ENCODE measurements at places on chromosomes 13 and 19. TPM values are rescaled to one million over a fixed set of nuclear protein-coding genes. Genes with fewer than 3 reads are reported as not detected.

DNA sequence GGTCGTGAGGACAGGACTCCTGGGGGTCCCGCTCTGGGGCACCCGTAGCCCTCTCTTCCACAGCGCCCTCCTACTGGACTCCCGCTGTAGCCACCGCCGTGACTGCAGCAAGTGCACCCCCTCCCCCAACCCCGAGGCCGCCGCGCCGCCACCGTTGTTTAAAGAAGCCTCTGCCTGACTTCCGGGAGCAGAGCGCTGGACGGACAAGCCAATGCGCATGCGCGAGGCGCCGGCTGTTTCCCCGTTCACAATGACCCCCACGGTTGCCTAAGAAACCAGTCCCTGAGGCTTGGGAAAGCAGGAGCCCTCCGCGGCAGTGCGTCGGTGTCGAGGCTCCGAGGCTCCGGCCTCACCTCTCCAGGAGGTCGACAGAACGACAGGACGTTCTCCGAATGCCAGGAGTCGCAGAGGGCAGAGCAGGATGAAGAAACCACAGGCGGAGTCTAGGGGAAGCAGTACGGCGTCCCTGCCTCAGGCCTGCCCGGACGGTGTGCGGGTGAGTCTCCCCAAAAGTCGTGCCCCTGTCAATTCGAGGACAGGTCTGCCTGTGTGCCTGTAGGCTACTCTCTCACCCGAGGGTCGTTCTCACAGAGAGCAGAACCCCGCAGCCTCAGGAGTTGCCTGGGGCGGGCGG, 70.5 kb upstream of the ZNF420 start:
- DNase-seq = peak; percentile 19
- no peak overlapping the region for H3K27ac ChIP-seq
- H3K27me3 ChIP-seq = no peaks in the 10 kb centered on the region
- H3K4me3 ChIP-seq = no peak overlapping the region
- no peaks in the 10 kb centered on the region for H3K36me3 ChIP-seq
- no peaks in the 10 kb centered on the region for H3K4me1 ChIP-seq

Gene VSTM1
- not detected for polyA plus RNA-seq

Gene EFNB2
- polyA plus RNA-seq = 5.5 TPM

DNA sequence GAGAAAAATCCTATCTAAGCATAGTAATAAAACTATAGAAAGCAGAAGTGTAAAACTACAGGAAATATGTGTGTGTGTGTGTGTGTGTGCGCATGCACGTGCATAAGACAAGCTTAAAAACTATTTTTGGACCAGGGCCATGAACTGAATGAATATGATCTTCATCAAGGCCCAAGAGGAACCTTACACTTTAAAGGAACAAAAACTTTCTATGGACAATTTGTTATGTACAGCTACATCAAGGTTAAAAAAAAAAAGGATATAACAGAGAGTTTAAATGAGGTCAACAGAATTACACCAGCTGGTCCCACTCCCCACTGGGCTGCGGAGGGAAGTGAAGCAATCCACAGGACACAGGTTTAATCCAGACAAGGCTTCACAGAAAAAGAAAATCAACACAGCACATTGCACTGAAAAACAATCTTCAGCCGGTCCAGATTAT, 151.1 kb downstream of the LHFPL6 start:
- H3K4me3 ChIP-seq = no peak overlapping the region
- H3K27ac ChIP-seq = no peak overlapping the region
- no peaks in the 10 kb centered on the region for H3K27me3 ChIP-seq
- no peaks in the 10 kb centered on the region for H3K36me3 ChIP-seq
- DNase-seq = no peak

DNA sequence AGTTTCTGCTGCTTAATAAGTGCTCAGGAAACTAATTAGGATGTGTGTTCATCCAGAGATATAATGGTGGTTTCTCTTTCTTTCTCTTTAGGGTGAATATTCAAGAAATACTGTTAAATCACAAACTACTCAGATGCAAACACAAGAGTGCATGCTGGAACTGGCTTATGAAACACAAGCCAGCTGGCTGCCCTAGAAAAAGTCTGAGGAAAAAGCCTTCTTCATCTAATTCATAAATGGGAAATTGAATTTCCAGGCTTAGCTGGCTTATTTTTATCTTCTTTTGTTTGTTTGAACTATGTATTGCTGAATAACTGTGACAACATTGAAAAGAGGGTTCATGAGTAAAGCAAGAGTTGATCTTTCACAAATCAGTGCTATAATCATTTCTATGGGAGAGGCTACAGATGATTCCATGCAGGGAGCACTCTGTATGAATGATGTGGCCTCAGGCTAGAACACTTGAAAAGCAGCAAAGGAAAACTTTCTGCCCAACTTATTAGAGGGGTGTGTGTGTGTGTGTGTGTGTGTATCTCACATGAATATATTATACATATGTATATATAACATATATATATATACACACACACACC, 69.8 kb upstream of the SCEL start:
- H3K4me1 ChIP-seq = no peaks in the 10 kb centered on the region
- no peaks in the 10 kb centered on the region for H3K36me3 ChIP-seq
- no peaks in the 10 kb centered on the region for H3K27me3 ChIP-seq
- H3K4me3 ChIP-seq = no peak overlapping the region
- DNase-seq = no peak

GRCh38 chr19:45791744-45792469, 738 bp downstream of the DMWD start:
- no peak for DNase-seq
- no peak overlapping the region for H3K27ac ChIP-seq
- peaks cover 6% of the 10 kb centered on the region for H3K4me1 ChIP-seq
- no peaks in the 10 kb centered on the region for H3K27me3 ChIP-seq
- peak overlapping the region; percentile 98 for H3K4me3 ChIP-seq

DNA sequence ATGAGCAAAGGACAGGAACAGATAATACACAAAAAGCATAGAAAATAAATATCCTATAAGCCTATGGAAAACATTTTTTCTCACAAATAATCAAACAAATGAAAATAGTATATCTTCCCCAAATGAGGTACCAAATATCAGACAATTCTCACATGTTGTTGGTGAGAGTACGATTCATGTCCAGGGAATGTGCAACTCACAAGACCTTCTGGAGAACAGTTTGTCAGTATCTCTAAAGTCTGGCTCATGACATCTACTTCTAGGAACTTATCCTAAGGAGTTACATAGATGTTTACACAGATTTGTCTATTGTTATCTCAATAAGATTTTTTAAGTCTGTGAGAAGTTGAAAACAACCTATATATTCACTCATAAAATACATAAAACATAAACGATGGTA, 80.3 kb upstream of the ARHGEF7 start:
- no peaks in the 10 kb centered on the region for H3K4me1 ChIP-seq
- DNase-seq = no peak
- H3K27me3 ChIP-seq = no peaks in the 10 kb centered on the region
- no peaks in the 10 kb centered on the region for H3K36me3 ChIP-seq
- no peak overlapping the region for H3K4me3 ChIP-seq
- H3K27ac ChIP-seq = no peak overlapping the region

Gene MBD3L5
- polyA plus RNA-seq = not detected

GRCh38 chr19:48487948-48488347, 18.8 kb downstream of the CYTH2 start:
- H3K27ac ChIP-seq = no peak overlapping the region
- H3K4me3 ChIP-seq = no peak overlapping the region
- H3K4me1 ChIP-seq = peaks cover 17% of the 10 kb centered on the region
- no peaks in the 10 kb centered on the region for H3K27me3 ChIP-seq
- no peak for DNase-seq
- no peaks in the 10 kb centered on the region for H3K36me3 ChIP-seq

GRCh38 chr13:22655106-22655852, 525.5 kb upstream of the SGCG start:
- no peaks in the 10 kb centered on the region for H3K36me3 ChIP-seq
- H3K27ac ChIP-seq = no peak overlapping the region
- no peaks in the 10 kb centered on the region for H3K27me3 ChIP-seq
- no peak for DNase-seq
- H3K4me1 ChIP-seq = no peaks in the 10 kb centered on the region

Gene ZSCAN4
- polyA plus RNA-seq = not detected

GRCh38 chr19:47274071-47274890, at the start of gene INAFM1:
TSS of gene INAFM1 (plus strand) at chr19:47274885. CDS start at chr19:47274920, 35 bp downstream.
- peak; percentile 95 for DNase-seq
- H3K36me3 ChIP-seq = no peaks in the 10 kb centered on the region
- H3K27me3 ChIP-seq = peaks cover 8% of the 10 kb centered on the region
- H3K4me3 ChIP-seq = peak within 1 kb of the TSS; percentile 83
- peak within 1 kb of the TSS; percentile 100 for H3K27ac ChIP-seq

- no peaks in the 10 kb centered on the region for H3K36me3 ChIP-seq
- DNase-seq = no peak
- no peak overlapping the region for H3K27ac ChIP-seq
- H3K4me3 ChIP-seq = no peak overlapping the region
- H3K27me3 ChIP-seq = no peaks in the 10 kb centered on the region
Measured at GRCh38 chr13:50706505-50706904, 137.0 kb downstream of the DLEU7 start.

DNA sequence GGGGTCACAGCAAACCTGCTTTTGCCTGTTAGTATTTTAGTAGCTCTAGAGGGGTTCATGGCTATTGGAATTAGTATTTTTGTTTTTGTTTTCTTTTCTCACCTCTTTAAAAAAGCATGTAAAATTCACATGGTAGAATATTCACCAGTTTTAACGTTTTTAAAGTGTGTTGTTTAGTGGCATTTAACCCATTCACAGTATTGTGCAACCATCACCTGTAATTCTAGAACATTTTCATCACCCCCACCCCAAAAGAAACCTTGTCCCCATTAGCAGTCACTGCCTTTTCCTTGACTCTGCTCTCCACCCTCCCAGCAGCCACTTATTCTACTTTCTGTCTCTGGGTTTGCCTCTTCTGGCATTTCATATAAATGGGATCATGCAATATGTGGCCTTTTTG, 39.8 kb downstream of the GATAD2A start:
- no peaks in the 10 kb centered on the region for H3K36me3 ChIP-seq
- no peak overlapping the region for H3K4me3 ChIP-seq
- peaks cover 29% of the 10 kb centered on the region for H3K4me1 ChIP-seq
- no peaks in the 10 kb centered on the region for H3K27me3 ChIP-seq

- H3K4me3 ChIP-seq = no peak overlapping the region
- DNase-seq = no peak
- H3K4me1 ChIP-seq = no peaks in the 10 kb centered on the region
- no peaks in the 10 kb centered on the region for H3K27me3 ChIP-seq
Measured at GRCh38 chr13:113968463-113969310, 5.2 kb downstream of the C13orf46 start.

Gene GRK1
- not detected for polyA plus RNA-seq

Gene GPX4
- polyA plus RNA-seq = 573 TPM

Gene IRS2
- polyA plus RNA-seq = 3.6 TPM

DNA sequence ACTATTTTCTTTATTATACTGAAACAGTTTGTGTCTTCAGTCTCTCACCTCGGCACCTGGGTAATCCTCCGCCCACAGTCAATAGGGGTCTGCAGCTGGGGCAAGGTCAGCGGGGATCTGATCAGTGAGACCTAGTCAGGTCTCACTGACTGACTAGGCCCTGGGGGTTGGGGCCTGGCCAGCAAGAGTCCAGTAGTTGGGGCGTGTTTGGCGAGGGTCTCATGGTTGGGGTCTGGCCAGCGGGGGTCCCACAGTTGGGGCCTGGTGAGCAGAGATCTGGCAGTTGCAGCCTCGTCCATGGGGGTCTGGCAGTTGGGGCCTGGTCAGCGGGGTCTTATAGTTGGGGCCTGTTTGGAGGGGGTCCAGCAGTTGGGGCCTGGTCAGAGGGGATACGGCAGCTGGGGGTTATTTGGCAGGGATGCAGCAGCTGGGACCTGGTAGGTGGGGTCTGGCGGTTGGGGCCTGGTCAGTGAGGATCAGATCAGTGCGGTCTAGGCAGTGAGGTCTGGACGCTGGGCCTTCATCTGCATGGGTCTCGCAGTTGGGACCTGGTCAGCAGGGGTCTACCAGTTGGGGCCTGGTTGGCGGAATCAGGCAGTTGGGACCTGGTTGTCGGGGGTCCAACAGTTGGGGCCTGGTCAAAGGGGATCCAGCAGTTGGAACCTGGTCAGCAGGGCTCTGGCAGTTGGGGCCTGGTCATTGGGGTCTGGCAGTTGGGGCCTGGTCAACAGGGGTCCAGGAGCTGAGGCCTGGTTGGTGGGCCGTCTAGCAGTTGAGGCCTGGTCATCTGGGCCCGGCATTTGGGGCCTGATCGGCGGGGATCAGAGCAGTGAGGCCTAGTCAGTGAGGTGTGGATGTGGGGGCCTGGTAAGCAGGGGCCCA, 61.1 kb upstream of the TPM4 start:
- H3K36me3 ChIP-seq = no peaks in the 10 kb centered on the region
- no peak overlapping the region for H3K27ac ChIP-seq
- no peak for DNase-seq
- no peak overlapping the region for H3K4me3 ChIP-seq
- no peaks in the 10 kb centered on the region for H3K27me3 ChIP-seq
- H3K4me1 ChIP-seq = no peaks in the 10 kb centered on the region

DNA sequence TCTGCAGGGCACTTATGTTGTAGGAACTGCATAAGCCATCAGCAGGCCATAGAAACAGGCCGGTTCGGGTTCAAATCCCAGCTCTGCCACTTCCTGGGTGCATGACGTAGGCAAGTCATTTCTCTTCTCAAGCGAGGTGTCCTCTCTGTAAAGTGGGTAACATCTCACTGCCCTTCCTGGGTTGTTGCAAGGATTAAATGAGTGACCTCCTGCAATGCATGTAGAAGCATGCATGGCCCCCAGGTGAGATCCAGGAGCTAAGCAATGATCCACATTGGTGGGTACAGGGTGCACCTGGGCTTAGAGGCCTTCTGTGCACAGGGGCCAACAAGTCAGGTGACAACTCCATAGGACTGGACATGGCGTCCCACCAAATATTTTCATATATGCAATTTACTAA, 13.8 kb downstream of the PHLDB3 start:
- H3K36me3 ChIP-seq = no peaks in the 10 kb centered on the region
- H3K27me3 ChIP-seq = no peaks in the 10 kb centered on the region
- DNase-seq = no peak
- no peaks in the 10 kb centered on the region for H3K4me1 ChIP-seq
- no peak overlapping the region for H3K4me3 ChIP-seq

- no peak overlapping the region for H3K4me3 ChIP-seq
- H3K27me3 ChIP-seq = no peaks in the 10 kb centered on the region
- no peaks in the 10 kb centered on the region for H3K36me3 ChIP-seq
Measured at GRCh38 chr13:79549355-79550106, 68.6 kb downstream of the NDFIP2 start.

DNA sequence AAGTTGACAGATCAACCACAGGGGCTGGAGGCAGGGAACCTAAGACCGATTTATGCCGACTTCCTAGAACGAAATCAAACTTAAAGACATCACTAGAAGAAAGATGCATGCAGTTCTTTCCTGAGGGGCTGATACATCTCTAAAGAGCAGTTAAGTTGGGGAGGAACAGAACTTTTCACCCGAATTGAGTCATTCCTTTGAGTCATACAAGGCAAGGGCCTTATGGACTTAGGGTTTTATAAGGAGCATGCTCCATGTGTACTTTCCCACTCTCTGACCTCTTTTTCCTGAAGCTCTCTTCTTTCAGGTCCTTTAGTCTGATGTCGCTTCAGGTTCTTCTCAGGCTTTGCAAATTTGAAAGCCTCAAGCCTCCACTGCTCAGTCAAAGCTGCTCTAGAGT, 7.9 kb upstream of the FBXL3 start:
- no peak overlapping the region for H3K27ac ChIP-seq
- H3K4me3 ChIP-seq = no peak overlapping the region
- no peaks in the 10 kb centered on the region for H3K27me3 ChIP-seq
- H3K36me3 ChIP-seq = no peaks in the 10 kb centered on the region
- no peaks in the 10 kb centered on the region for H3K4me1 ChIP-seq

GRCh38 chr19:49554701-49555181, 25.6 kb downstream of the NOSIP start:
- peak overlapping the region; percentile 19 for H3K27ac ChIP-seq
- H3K36me3 ChIP-seq = no peaks in the 10 kb centered on the region
- H3K4me3 ChIP-seq = no peak overlapping the region
- H3K4me1 ChIP-seq = peaks cover 10% of the 10 kb centered on the region
- no peaks in the 10 kb centered on the region for H3K27me3 ChIP-seq
- DNase-seq = no peak

Gene NKPD1
- 0.09 TPM for polyA plus RNA-seq

- no peak overlapping the region for H3K27ac ChIP-seq
- H3K27me3 ChIP-seq = no peaks in the 10 kb centered on the region
- DNase-seq = no peak
- H3K4me1 ChIP-seq = peaks cover 14% of the 10 kb centered on the region
Measured at GRCh38 chr13:36028359-36029025, 102.7 kb downstream of the DCLK1 start.

Measured in GM23338 (cell line).